T-helper 17 cell (primary cell): ENCODE measurements at places on chromosomes 2 and 18. TPM values are rescaled to one million over a fixed set of nuclear protein-coding genes. Genes with fewer than 3 reads are reported as not detected.

The SH2D6 gene
- 0.40 TPM for total RNA-seq

The C1GALT1C1L gene
- total RNA-seq, result not detected

The GKN1 gene
- not detected for total RNA-seq

The ASXL3 gene
- not detected for total RNA-seq

The COX5B gene
- 122 TPM for total RNA-seq

The BCL2L11 gene
- 29.5 TPM for total RNA-seq

The ZAP70 gene
- 439 TPM for total RNA-seq

The CRIM1 gene
- 2.3 TPM for total RNA-seq

The OTOS gene
- total RNA-seq, result not detected

The UGT1A3 gene
- total RNA-seq, result not detected

The KCNE4 gene
- total RNA-seq, result not detected

The IGFBP2 gene
- 6.1 TPM for total RNA-seq

DNA sequence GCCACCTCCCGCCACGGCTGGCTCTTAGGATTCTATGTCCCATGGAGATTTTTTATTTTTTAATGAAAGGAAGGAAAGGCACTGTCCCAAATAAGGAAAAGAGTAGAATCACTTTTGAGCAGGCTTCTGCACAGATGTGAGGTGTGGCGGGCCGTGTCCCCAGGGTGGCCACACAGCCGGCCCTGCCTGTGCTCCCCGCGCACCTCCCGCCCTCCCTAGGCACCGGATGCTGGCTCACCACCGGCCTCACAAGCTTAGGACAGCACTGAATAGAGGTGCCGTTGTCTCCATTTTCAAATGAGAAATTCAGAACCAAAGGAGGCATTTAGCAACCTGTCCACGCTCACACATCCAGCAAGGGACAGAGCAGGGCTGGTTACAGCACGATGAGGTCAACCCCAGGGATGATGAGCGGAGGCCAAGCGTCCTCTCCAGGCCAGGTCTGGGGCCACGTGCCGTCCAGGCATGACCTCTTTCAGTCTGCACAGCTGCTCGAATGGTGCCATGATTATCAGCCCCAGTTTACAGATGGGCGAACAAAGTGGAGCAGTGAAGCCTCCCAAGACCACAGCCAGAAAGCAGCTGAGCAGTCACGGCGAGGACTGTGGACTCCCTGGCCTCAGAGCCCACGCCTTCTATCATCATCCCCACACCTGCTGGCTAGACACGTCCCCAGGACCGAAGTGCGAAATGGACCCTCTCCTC lies 20.7 kb upstream of the TEX51 start:
- H3K36me3 ChIP-seq, result no peaks in the 10 kb centered on the region
- no peak overlapping the region for H3K27ac ChIP-seq
- DNase-seq, result no peak
- no peaks in the 10 kb centered on the region for H3K4me1 ChIP-seq
- no peaks in the 10 kb centered on the region for H3K27me3 ChIP-seq

GRCh38 chr2:1987379-1987778 lies 243.1 kb upstream of the PXDN start:
- no peak for DNase-seq
- H3K4me3 ChIP-seq, result no peak overlapping the region
- no peaks in the 10 kb centered on the region for H3K36me3 ChIP-seq
- H3K27ac ChIP-seq, result no peak overlapping the region

DNA sequence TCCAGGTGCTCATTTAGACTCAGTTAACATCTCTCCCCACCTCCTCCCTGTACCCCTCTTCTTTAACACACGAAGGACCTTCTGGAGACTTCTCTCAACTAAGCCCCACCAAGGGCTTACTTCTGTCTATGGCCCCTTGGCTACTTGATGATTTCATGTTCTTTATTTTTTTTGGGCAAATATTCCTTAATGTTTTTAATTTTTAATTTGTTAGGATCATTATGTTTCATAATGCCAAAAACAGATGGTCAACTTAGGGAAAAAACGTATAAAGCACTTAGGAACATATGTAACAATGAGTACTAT lies 25.9 kb downstream of the IL37 start:
- H3K4me3 ChIP-seq, result no peak overlapping the region
- H3K27ac ChIP-seq, result peak overlapping the region; percentile 8
- peaks cover 2% of the 10 kb centered on the region for H3K36me3 ChIP-seq
- H3K4me1 ChIP-seq, result peaks cover 10% of the 10 kb centered on the region

- no peaks in the 10 kb centered on the region for H3K27me3 ChIP-seq
- H3K4me1 ChIP-seq, result peaks cover 40% of the 10 kb centered on the region
- H3K36me3 ChIP-seq, result peaks cover 12% of the 10 kb centered on the region
- no peak for DNase-seq
- H3K27ac ChIP-seq, result peak overlapping the region; percentile 100
- H3K4me3 ChIP-seq, result peak overlapping the region; percentile 93
Measured at GRCh38 chr2:196171946-196172345, 568 bp upstream of the STK17B start.

- H3K27ac ChIP-seq, result no peak overlapping the region
- H3K4me3 ChIP-seq, result no peak overlapping the region
Measured at GRCh38 chr2:76197842-76198448, 487.2 kb upstream of the GCFC2 start.

- DNase-seq, result no peak
- peak overlapping the region; percentile 47 for H3K4me3 ChIP-seq
- H3K4me1 ChIP-seq, result peaks cover 64% of the 10 kb centered on the region
- peak overlapping the region; percentile 86 for H3K27ac ChIP-seq
- H3K27me3 ChIP-seq, result no peaks in the 10 kb centered on the region
Measured at GRCh38 chr2:69588403-69588802, 55.1 kb downstream of the AAK1 start.

DNA sequence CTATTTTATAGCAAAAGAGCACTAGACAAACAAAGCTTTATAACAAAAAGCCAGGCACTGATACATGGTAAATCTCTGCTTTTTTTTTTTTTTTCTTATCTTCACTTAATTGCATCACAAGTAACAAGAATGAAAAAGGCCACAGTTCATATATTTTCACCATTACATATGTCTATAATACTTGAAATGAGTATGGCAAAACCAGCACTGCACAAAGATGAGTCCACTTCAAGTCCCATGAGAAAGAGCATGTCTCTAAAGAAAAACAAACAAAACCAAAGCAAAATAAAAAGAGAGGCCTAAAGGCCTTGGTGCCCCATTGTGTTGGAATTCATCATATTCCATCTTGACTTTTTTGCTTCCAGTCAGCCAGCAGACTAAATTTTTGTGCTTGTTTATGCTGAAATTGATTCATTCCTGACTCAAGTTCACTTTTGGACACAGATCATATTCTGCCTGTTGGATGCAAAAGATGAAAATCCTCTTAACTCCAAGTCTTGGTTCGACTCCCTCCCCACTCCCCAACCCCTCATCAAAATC lies 264.9 kb upstream of the CCDC68 start:
- no peaks in the 10 kb centered on the region for H3K36me3 ChIP-seq
- no peak overlapping the region for H3K4me3 ChIP-seq
- DNase-seq, result no peak

DNA sequence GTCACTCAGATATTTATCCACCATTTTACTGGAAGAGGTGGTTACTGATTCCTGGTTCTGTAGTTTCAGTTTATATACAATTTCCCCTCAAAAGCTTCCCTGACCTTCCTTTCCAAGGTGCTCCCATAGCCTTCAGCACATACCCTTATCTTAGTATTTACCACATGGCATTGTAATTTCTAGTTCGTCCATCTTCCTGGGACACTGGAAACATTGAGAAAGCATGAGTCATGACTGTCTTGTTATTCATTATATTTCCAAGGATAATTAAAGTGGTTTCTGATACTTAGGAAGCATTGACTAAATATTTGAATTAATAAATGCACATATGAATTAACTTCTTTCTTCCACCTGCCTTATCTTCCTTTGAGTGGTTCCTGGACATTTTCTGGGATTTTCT lies 203.8 kb downstream of the ETAA1 start:
- no peak for DNase-seq
- no peaks in the 10 kb centered on the region for H3K4me1 ChIP-seq
- no peaks in the 10 kb centered on the region for H3K36me3 ChIP-seq

- H3K36me3 ChIP-seq, result peaks cover 2% of the 10 kb centered on the region
- no peaks in the 10 kb centered on the region for H3K27me3 ChIP-seq
- no peak overlapping the region for H3K27ac ChIP-seq
Measured at GRCh38 chr2:147872967-147873366, 28.1 kb downstream of the ACVR2A start.

DNA sequence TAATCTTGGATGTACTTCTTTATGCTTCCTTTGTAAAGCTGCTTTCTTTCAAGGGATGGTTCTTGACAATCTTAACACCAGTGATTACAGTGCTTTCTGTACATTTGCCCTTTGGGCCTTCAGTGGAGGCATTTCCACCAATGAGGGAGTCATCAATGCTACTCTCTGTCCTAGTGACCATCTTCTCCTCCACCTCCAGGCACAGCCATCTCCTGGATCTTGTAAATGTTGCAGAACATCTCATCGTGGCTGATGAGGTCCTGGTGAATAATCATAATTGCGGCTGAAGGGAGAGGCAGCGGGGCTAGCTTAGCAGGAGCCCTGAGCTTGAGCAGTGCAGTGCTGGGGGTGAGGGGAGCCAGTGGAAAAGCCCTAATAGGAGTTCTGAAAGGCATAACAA lies 32.5 kb downstream of the IDH1 start:
- no peak overlapping the region for H3K27ac ChIP-seq
- no peak overlapping the region for H3K4me3 ChIP-seq
- H3K4me1 ChIP-seq, result no peaks in the 10 kb centered on the region

DNA sequence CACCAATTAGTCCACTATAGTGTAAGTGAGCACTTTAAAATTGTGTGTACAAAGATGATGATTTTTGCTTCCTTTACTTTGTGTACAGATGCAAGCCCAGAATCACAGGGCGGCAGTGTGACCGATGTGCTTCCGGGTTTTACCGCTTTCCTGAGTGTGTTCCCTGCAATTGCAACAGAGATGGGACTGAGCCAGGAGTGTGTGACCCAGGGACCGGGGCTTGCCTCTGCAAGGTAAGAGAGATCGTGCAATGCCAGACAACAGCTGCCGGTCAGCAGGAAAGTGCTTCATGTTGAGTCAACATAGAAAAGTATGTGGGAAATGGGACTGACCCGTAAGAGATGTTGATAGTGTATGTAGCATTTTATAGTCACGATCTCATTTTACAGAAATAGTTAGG lies 156.8 kb upstream of the TTC39C start:
- no peaks in the 10 kb centered on the region for H3K36me3 ChIP-seq
- no peak overlapping the region for H3K4me3 ChIP-seq
- peak overlapping the region; percentile 66 for H3K27ac ChIP-seq
- no peak for DNase-seq
- H3K4me1 ChIP-seq, result peaks cover 28% of the 10 kb centered on the region

- H3K4me3 ChIP-seq, result no peak overlapping the region
- H3K36me3 ChIP-seq, result no peaks in the 10 kb centered on the region
- H3K27me3 ChIP-seq, result no peaks in the 10 kb centered on the region
- H3K4me1 ChIP-seq, result no peaks in the 10 kb centered on the region
- no peak for DNase-seq
- no peak overlapping the region for H3K27ac ChIP-seq
Measured at GRCh38 chr2:132804051-132804450, 134.0 kb upstream of the LYPD1 start.

- no peaks in the 10 kb centered on the region for H3K36me3 ChIP-seq
- peak overlapping the region; percentile 76 for H3K27ac ChIP-seq
- peaks cover 1% of the 10 kb centered on the region for H3K4me1 ChIP-seq
- H3K4me3 ChIP-seq, result no peak overlapping the region
- no peak for DNase-seq
Measured at GRCh38 chr2:27021253-27022049, 11.3 kb upstream of the TMEM214 start.

- peaks cover 11% of the 10 kb centered on the region for H3K4me1 ChIP-seq
- H3K36me3 ChIP-seq, result peaks cover 24% of the 10 kb centered on the region
- H3K4me3 ChIP-seq, result no peak overlapping the region
- no peaks in the 10 kb centered on the region for H3K27me3 ChIP-seq
- no peak overlapping the region for H3K27ac ChIP-seq
- DNase-seq, result no peak
Measured at GRCh38 chr2:232275670-232276069, 102.9 kb upstream of the ALPP start.

- peaks cover 9% of the 10 kb centered on the region for H3K27me3 ChIP-seq
- H3K36me3 ChIP-seq, result no peaks in the 10 kb centered on the region
- no peaks in the 10 kb centered on the region for H3K4me1 ChIP-seq
- H3K4me3 ChIP-seq, result no peak overlapping the region
- DNase-seq, result no peak
Measured at GRCh38 chr2:205494537-205495235, 187.6 kb upstream of the NRP2 start.

- peaks cover 2% of the 10 kb centered on the region for H3K4me1 ChIP-seq
- H3K27me3 ChIP-seq, result no peaks in the 10 kb centered on the region
- DNase-seq, result no peak
- no peak overlapping the region for H3K4me3 ChIP-seq
- H3K27ac ChIP-seq, result no peak overlapping the region
Measured at GRCh38 chr18:54878159-54878622, 49.9 kb downstream of the RAB27B start.

GRCh38 chr2:232321156-232321816 lies 57.3 kb upstream of the ALPP start:
- no peak for DNase-seq
- H3K27me3 ChIP-seq, result no peaks in the 10 kb centered on the region
- no peaks in the 10 kb centered on the region for H3K36me3 ChIP-seq
- peaks cover 36% of the 10 kb centered on the region for H3K4me1 ChIP-seq
- peak overlapping the region; percentile 81 for H3K27ac ChIP-seq

GRCh38 chr18:58024139-58024538 lies 19.9 kb upstream of the NEDD4L start:
- no peak overlapping the region for H3K4me3 ChIP-seq
- peaks cover 17% of the 10 kb centered on the region for H3K27me3 ChIP-seq
- no peak overlapping the region for H3K27ac ChIP-seq
- H3K4me1 ChIP-seq, result no peaks in the 10 kb centered on the region
- H3K36me3 ChIP-seq, result no peaks in the 10 kb centered on the region
- no peak for DNase-seq

DNA sequence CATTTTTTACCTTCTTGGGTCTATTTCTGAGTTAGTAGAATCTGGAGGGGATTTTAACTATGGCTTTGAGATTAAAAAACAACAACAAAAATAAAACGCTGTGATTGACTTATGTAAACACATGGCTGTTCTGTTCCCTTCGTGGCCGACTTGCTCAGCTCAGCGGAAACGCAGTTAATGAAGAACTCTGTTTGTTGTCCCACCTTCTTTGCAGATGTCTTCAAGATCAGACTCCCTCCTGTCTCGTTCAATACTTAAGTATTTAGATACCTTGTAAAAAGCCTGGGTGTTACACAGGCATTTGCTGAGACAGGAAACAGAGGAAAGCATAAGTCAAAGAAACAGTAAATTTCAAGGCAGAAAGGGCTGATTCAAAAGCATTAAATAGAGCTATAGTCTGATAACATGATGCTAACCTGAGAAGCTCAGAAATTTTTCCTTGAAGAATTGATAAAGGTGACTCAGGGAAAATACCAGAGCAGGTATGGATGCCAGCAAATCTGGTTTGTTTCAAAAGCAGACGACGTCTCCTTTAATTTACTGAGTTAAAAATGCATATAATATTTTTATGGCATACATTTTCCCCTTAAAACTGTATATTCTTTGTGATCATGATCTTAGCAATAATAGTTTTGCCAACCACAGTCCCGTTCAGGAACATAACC lies 21.7 kb upstream of the POLI start:
- no peaks in the 10 kb centered on the region for H3K27me3 ChIP-seq
- no peak for DNase-seq
- no peaks in the 10 kb centered on the region for H3K36me3 ChIP-seq
- H3K4me3 ChIP-seq, result no peak overlapping the region
- H3K4me1 ChIP-seq, result peaks cover 8% of the 10 kb centered on the region
- peak overlapping the region; percentile 70 for H3K27ac ChIP-seq

- H3K27ac ChIP-seq, result no peak overlapping the region
- H3K36me3 ChIP-seq, result peaks cover 8% of the 10 kb centered on the region
- peaks cover 4% of the 10 kb centered on the region for H3K4me1 ChIP-seq
- no peak for DNase-seq
- H3K4me3 ChIP-seq, result no peak overlapping the region
- H3K27me3 ChIP-seq, result peaks cover 77% of the 10 kb centered on the region
Measured at GRCh38 chr2:563512-563911, 113.7 kb downstream of the TMEM18 start.
